ENCODE measurements at places on chromosomes 4 and X.

DNA sequence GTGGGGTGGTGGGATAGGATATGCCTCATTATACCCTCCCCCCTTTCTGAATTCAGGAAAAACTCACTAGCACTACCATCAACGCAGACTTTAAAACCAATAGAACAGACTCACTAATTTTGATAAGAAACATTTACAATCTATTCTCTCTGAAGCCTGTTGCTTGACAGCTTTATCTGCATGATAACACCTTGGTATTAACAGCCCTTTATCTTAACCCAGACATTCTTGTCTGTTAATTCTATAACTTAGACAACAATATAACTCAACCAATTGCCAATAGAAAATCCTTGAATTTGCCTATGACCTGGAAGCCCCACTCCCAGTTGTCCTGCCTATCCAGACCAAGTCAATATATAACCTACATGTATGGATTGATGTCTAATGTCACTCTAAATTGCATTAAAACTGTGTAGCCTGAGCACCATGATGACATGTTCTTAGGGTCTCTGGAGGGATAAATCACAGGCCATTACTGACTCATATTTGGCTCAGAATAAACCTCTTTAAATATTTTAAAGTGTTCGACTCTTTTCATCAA lies 1.5 kb upstream of the UGT2A3 start:
- no peak for DNase-seq

DNA sequence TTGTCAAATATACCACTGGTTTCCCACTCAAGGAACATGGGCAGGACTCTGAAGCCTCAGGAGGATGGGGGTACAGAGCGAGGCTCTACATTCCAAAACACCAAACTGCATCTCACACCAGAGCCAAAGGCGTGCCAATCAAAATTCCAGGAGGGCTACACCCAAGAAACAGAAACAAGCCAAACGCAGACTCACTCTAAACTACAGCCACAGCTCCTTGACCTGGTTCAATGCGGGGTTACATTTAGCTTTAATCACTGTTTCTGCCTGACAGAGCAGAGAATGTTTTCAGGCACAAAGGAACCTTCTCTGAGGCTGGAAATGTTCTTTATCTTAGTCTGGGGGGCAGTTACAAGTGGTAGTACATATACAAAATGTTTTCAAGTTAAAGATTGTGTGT lies 2121.5 kb upstream of the AGA start:
- no peak for DNase-seq

GRCh38 chrX:124954402-124954801 lies 365.3 kb upstream of the TEX13C start:
- no peak for DNase-seq

DNA sequence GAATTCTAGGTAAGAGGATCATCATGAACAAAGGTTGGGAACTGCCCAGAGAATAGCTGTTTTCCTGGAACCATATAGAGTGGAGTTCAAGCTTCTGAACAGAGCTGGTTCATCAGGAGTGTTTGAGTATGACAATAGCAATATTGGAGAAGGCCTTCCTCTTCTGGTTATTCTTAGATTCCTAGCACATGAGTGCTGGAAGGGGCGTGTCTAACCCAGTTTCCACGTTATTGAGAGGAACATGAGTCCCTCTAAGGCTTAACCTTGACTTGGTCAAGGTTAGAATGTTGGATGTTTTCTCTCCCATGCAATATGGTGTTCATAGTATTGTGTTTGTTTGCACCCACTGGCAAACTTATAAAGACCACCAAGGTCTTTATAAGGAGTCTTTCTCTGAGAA lies 101.3 kb downstream of the TSPAN7 start:
- DNase-seq = no peak
